ENCODE measurements at places on chromosomes 6 and 20. TPM values are rescaled to one million over a fixed set of nuclear protein-coding genes. Genes with fewer than 3 reads are reported as not detected.

GRCh38 chr20:24597051-24597450, 127.6 kb downstream of the SYNDIG1 start:
- no peak for DNase-seq

DNA sequence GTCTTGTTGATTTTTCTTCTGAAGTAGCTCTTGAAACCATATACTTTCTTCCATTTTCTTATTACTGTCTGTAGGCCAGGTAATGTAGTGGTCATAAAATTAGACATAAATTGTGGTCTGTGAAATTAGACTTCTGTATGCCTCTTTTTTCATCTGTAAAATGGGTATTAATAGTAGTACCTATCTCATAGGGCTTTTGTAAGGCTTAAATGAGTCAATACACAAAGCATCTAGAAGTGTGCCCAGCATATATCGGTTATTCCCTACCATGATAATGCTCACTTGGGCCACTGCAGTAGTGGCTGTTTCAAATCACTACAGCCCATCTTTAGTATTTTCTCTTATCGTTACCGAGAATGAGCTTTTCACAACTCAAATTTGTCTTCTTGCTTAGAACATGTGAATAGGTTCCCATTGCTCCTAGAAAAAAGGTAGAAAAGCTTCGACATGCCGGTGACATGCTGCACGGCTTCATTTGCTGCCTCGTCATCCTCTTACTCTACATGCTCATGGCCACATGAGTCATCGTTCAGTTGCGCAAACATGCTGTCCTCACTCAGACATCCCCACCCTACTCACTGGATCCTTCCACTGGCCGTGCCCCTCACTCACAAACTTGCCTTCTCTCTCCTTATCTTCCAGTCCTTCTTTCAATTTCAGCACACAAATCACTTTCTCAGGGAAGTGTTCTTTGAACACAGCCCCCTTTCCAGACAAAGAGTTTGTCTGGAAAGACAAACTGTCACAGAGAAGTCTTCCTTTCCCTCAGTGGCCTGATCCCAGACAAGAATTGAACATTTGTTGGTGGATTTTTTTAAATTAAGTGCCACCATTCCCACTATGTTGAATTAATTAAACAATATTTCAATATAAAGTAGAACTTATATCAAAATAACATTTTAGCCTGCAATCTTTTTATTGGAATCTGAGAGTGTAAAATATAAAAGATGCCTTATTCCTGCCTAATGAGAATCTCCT, 32.2 kb upstream of the ERVFRD-1 start:
- DNase-seq = peak; percentile 78

DNA sequence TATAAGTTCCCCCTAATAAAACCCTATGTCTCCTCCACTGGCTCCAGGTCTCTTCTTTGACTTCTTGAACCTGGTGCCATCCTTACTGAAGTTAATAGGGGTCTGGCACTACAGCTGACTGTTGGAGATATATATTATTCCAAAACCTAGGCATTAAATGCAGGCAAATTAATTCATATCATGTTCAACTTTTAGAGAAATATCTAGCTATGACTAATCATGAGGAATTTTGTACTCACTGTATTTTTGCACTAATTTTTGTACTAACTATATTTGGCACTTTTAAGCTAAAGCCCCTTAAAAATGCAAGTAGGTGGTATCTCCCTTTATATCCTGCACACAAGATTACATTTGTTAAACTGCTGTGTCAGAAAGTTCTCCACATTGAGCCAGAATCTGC, 10.9 kb downstream of the DPPA5 start:
- no peak for DNase-seq

DNA sequence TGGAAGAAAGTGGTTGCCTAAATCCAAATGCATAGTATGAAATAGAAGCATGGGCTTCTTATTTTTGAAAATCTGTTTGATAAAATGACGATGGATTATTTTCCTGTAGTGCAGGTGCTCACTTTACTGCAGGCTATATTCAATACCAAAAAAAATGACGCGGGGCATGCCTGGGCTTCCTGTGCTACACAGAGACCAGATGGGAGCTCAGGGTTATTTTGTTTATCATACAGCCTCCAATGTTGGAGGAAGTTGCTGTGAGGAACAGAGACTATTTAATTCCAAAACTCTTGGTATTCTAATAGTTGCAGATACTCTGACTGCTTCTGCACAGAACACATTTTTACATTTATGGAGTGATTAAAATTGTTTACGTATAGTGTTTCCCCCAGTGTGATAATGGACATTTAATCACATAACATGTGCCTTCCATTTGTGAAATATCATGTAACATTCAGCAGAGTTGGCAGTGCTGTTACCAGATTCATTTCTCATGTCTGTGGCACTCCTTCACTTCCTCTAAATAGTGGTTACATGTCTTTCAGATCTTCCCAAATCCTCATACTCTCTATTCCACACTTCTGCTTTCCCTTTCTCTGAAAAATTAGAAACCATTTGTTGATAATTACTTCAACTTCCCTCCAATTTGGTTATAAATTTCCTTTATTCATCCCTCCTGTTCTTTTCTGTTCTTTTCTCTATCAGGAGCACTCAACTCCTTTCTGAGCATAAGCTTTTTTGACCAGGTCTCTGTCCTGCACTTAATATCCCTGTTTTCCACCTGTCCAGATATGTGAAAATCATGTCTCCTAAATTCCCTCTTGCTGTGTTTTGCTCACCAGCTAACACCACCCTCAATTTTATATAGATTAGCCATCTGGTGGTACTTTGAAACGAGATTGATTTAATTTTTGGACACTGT, 121.6 kb downstream of the ADGRB3 start:
- no peak for DNase-seq

DNA sequence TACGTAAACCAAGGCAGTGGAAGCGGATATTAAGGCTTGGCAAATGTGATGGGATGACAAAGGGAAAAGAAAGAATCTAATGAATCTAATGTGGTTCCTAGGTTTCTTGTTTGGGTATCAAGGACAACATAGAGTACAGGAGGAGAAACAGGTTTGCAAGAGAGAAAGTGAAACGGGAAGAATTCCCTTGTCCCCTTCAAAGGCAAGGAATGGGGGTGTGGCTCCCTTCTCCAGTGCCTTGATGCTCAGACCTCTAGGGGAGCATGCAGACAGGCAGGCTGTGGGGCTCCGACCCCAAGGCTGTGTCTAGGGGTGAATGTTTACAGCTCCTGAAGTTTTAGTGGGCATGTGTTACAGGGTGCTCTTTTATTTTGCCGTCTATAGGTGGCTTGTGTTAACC, 317.5 kb upstream of the HSF2 start:
- no peak for DNase-seq

GRCh38 chr20:47031821-47032220, 137.2 kb downstream of the EYA2 start:
- no peak for DNase-seq

GRCh38 chr6:49733680-49734079, 10.5 kb downstream of the CRISP3 start:
- DNase-seq = no peak

- no peak for DNase-seq
Observed at GRCh38 chr20:6605055-6605935, 162.2 kb upstream of the BMP2 start.

- no peak for DNase-seq
Observed at GRCh38 chr6:158595223-158595622, 35.3 kb downstream of the TMEM181 start.

GRCh38 chr6:26592649-26593048, 4.1 kb upstream of the ABT1 start:
- no peak for DNase-seq

PNISR gene
- total RNA-seq = 48.5 TPM

- DNase-seq = no peak
Observed at GRCh38 chr6:23692184-23692583, 433.8 kb upstream of the NRSN1 start.

- peak; percentile 86 for DNase-seq
Observed at GRCh38 chr6:33886673-33887144, 82.9 kb upstream of the MLN start.

GRCh38 chr6:1129131-1129530, 182.8 kb upstream of the FOXQ1 start:
- peak; percentile 59 for DNase-seq

BPI gene
- 0.11 TPM for total RNA-seq

All from Right ventricle myocardium superior (tissue), 1 donor.